ENCODE measurements at places on chromosomes 2 and 18.

- DNase-seq: peak; percentile 60
Measured at GRCh38 chr2:70709275-70710037, 58.5 kb downstream of the ADD2 start.

GRCh38 chr18:36441426-36442240, 144.1 kb downstream of the FHOD3 start:
- DNase-seq: no peak

DNA sequence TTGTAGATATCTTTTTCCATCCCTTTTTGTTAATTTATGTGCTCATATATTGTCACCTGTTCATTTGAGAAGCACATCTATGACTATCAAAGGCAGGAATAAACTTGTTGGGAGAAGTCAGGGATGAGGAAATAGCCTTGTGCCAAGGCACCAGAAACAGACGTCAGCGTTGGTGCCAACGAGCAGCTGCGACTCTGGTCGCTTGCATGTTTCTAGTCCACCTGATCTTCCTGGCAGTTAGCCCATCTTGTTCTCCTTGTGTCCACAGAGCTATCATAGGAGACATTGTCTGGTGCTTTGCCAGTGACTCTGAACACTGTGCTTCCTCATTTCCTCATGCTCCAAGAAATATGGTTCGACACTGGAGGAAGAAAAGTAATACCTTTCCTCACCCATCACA, 374.4 kb downstream of the PTPRM start:
- peak; percentile 39 for DNase-seq

DNA sequence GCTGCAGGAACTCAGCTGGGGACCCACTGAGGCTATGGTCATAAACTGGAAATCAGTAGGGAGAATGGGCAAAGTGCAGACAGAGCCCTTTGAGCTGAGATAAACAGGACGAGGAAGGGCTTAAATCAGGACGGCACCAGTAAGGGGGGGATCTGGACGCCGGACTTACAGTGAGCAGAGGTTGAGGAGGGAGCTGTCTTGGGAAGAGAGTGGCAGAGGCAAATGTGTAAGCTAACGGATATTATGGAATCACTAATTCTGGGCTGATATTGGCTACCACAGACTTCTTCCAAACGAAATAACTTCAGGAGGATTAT, 539 bp downstream of the CYP27A1 start:
- DNase-seq: no peak

DNA sequence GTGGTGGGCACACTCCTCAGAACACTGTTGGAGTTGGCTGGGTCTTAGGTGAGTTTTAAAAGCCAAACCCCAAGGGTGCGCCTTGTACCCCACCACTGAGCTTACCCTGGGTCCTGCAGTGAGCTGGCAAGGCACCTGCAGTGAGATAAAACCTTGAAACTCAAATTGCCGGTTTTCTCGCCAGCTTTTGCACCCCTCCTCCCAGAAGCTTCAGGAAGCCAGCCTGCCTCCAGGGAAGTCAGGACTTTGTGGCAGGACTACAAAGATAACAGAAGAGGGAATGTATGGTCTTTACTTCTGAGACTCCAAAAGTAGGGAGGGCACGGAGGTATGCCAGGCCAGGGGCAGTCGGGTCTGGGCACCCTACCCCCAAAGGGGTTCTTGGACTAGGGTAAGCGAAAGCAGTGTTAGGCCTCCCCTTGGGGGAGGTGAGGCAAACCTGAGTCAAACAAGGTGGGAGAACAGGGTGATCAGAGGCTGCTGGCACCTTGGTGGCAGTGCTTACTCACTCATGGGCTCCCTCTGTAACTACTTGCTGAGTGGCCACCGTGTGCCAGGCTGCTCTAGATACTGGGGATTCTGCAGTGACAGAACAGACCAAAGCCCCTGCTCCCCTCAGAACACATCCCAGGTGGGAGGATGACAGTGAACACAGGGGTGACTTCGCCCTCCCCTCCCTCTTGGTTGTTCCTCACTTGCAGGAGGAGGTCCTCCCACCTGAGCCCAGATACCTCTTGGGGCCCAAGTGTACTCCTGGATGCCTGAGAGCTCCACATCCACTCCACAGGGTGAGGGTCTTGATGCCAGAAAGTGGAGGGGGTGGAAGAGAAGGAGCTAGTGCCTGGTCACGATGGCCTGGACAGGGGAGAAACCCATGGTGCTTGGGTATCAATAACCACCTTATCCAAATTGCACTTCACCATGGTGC, 69.3 kb upstream of the RGPD5 start:
- DNase-seq: no peak

DNA sequence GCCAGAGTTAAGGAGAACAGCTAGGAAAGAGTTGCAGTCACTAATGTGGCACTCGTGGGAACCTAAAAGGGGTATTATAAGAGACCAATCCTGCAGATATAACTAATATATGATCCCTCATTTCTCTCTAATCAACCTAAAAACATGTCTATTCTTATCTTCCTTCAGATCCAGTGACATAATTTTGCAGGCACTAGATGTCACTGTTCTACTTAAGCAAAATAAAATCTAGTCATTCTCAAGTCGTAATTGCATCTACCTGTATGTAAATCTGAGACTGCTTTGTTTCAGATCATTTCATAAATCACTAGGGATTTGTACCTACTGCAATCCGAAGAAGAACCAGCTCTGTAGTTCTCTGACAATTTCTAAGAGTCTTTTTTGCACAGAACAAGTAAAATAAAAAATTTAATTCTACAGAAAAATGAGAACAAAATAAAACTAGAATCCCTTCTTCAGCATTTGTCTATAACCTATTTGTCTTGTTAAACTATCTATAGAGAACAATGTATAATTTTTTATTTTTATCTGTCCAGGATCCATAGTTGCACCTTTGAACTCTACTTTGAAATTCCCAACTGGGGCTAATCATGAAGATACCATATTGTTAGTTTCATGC, 56.5 kb upstream of the ERBB4 start:
- no peak for DNase-seq

DNA sequence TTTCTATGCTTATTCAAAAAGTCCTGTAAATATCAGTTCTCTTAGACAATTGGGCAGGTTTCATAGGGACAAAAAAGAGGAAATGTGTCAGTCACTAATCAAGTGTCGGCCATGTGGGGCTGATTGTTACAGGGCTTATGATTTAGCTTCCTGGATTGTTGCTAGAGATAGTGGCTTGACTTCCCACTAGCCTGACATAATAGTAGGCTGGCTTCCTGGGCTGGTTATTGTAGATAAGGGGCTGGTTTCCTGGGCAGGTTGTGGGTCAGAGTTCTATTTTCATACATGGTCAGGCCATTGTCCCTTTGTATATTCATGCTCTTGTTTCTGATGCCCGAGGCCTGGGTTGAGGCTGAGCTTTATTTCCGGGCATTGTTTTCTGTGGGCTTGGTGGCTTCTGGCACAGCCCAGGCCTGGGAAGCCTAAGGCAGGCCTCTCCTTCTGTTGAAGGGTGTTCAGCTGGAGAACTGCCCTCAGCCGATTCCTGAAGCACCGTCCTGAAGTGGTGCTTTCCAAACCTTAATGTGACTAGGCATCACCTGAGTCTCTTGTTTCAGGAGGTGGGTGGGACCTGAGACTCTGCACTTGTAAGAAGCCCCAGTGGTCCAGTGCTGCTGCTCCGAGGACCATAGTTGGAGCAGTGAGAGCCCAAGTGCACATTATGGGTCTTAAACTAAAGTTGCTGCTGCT, 37.0 kb downstream of the CD8B2 start:
- DNase-seq: no peak

- no peak for DNase-seq
Measured at GRCh38 chr2:159010963-159011362, 42.5 kb downstream of the TANC1 start.

- peak; percentile 17 for DNase-seq
Measured at GRCh38 chr2:240437551-240437860, 2.0 kb downstream of the GPC1 start.

- DNase-seq: no peak
Measured at GRCh38 chr2:84152462-84152861, 306.6 kb downstream of the SUCLG1 start.

- no peak for DNase-seq
Measured at GRCh38 chr2:115163572-115163971, 721.1 kb downstream of the DPP10 start.

DNA sequence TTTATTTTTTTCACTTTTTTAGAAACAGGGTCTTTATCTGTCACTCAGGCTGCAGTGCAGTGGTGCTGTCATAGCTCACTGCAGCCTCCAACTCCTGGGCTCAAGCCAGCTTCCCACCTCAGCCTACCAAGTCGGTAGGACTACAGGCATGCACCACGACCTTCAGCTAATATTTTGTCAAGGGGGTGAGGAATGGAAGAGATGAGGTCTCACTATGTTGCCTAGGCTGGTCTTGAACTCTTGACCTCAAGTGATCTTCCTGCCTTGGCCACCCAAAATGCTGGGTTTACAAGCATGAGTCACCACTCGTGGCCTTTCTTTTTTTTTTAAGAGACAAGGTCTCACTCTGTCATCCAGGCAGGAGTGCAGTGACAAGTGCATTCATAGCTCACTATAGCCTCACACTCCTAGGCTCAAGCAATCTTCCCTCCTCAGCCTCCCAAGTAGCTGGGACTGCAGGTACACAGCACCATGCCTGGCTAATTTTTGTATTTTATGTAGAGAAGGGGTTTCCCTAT, 13.4 kb downstream of the PPP1R7 start:
- DNase-seq: no peak

GRCh38 chr18:9753846-9754245, 45.7 kb downstream of the RAB31 start:
- DNase-seq: no peak

GRCh38 chr18:23196119-23197007, 61.1 kb downstream of the CABLES1 start:
- no peak for DNase-seq

DNA sequence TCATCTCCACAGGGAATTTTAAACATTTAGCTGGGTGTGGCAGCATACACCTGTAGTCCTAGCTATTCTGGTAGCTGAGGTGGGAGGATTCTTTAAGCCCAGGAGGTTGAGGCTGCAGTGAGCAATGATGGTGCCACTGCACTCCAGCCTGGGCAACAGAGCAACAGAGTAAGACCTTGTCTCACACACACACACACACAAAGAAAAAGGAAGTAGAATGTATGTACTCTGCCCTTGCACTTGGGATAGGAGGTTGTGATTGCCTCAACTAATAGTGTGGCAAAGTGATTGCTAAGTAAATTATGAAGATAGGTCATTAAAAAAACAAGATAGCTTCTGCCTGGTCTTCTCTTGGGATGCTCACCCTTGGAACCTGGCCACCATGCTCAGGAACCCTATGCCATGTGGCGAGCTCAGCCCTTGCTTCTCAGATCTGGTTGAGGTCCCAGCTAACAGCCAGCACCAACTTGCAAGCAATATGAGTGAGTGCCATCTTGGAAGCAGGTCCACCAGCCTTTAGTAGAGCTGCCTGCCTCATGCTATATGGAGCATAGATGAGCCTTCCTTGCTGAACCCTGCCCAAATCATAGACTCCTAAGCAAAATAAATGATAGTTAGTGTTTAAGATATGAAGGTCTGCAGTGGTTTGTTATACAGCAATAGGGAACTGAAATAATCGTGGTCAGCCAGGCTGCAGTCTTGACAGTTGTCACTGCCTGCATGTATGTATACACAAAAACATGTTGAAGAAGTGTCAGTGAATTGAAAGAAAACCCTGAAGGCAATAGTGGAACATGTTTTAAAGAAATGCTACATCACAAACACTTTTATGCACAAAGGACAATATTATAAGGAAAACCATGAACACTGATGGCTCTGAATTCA, 30.1 kb upstream of the PNO1 start:
- no peak for DNase-seq

- DNase-seq: no peak
Measured at GRCh38 chr2:85601771-85602475, 575 bp downstream of the TMEM150A start.

- no peak for DNase-seq
Measured at GRCh38 chr2:89850881-89851582, 1159.6 kb downstream of the RPIA start.

GRCh38 chr18:31100436-31101182, 1.6 kb downstream of the DSC2 start:
- peak; percentile 35 for DNase-seq

DNA sequence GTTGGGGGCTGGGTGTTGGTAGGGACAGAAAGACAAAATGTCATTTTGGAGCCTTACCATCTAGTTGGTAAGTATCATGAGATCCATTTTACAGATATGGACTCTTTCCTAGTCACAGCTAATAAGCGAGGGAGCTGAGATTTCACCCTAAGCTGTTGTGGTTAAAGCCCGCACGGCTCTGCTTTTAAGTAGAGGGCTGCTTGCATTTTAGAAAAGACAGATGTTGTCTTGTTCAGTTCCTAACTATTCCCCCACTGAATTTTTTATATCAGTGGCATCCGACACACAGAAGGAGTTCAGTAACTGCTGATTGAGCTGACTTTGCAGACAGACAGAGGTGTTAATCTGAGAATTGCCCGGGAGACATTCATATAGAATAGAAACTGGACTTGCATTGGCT, 3.7 kb downstream of the QPCT start:
- DNase-seq: no peak
